ENCODE measurements at places on chromosomes 6 and 20.

DNA sequence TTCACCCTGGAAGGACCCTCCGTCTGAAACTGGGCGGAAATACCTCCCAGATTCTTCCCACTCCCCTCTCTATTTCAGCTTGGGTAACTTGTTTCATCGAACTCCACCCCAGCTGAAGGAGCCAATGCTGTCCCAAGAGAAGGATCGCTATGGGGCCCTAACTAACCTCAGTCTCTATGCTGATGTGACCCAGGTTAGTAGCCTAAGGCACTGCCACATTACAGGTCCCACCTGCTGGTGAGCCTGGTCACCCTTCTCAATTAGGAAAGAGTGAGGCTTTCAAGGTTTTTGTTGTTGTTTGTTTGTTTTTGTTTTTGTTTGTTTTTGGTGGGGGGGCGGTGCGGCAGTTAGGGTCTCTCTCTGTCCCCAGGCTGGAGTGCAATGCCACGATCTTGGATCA, 168.4 kb downstream of the OR2B2 start:
- no peak for DNase-seq

DNA sequence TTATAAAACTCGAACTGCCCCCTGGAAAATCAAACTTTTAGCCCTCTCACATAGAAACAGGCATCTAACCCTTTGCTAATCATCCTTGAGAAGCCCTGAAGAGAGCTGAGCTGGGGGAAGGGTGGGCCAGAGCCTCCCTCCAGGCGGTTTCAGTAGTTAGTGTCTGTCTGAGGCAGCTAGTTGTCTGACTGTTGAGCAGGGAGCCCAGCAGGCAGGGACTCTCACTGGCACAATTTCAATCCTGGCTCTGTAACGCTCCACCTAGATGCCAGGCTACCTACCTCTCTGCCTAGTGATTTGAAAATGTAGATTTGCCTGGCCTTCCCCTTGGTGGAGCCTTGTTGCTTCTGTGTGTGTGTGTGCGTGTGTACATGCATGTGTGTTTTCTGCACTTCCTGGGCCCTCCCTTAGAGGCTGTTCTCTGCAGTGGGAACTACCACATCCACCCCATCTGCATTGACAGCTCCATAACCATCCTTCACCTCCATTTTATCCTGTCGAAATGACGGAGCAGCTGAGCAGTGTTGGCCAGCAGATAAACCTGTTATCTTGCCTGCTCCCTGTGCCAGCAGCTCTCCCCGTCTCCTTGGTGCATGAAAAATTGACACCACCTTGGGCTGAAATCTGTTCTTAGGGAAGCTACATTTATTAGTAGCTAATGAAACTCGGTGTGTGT, 69.6 kb upstream of the VSTM2L start:
- DNase-seq: peak; percentile 54

DNA sequence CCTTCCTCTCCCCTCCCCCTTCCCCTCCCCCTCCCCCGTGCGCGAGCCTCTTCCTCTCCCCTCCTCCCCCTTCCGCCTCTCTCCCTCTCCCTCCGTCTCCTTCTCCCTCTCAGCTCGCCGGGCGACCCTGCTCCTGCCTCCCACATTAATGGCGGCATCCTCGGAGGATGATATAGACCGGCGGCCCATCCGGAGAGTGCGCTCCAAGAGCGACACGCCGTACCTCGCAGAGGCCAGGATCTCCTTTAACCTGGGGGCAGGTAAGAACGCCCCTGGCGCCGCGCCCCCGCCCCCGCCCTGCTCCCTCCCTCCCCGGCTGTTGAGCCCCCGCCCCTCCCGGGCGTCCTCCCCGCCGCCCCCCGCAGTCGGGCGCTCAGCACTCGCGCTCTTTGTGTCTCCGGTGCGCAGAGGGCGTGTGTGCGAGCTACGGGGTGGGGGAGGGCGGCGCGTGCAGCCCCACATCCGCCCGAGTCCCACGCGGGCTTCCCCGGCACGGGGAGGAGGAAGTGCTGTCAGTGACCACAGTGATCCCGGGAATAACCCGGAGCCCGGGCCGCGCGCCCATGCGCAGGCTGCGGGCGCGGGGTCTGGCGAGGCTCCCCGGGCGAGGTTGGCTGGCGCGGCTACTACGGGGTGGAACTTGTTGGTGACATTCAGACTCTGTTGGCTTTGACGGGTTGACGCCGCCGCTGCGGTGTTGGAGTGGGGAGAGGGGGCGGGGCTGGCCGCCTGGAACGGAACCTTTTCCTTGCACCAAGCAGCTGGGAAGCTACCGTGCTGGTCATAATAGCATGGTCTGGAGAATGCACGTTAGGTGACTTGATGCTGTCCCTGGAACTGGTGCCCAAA, 33.2 kb downstream of the PHACTR1 start:
- DNase-seq: no peak

- DNase-seq: no peak
Observed at GRCh38 chr6:37324131-37325033, 29.4 kb upstream of the RNF8 start.

DNA sequence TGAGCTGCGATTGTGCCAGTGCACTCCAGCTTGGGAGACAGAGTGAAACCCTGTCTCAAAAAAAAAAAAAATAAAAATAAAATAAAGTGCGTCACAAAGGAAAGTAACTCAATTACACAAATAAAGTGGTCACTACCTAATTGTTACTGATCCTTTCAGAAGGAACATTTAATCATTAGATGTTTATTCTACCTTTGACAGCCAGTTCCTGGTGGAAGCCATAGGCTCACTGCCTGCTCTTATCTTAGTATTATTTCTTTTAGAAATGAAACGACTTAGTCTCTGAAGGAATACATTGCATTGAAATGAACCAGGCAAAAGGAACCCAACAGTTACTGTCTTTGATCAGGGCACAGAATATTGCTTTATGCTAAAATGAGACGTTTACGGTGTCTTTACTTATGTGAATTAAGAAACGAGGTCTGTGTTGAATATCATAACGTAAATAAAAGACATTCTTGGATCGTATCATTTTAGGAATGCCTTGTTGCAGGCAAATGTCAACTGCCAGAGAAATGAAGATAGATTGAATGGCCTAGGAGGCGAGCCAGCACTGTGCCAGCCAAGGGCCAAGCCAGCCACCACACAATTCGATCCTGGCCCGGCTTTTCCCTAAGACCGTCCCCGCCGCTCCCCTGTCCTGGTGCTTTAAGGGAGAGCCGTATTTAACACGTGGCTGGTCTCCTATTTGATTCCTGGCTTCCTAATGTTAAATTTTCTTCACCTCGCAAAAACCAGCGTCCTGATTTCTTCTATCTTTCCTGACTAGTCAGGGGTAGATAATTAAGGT, 136.7 kb upstream of the GMDS start:
- no peak for DNase-seq

GRCh38 chr6:31614075-31614619, 887 bp upstream of the AIF1 start:
- no peak for DNase-seq

- DNase-seq: no peak
Observed at GRCh38 chr6:37099442-37099841, 70.5 kb upstream of the PIM1 start.

DNA sequence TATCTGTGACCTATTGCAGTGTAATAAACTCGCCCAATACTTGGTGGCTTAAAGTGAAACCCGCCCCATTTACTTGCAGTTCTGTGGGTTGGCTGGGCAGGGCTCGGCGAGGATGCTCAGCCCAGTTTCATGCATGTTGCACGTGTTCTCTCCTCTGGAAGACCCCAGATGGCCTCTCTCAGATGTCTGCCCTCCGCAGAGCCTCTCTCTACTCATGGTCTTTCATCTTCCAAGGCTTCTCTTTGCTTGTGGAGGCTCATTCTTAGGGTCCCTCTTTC, 251.4 kb downstream of the SOD2 start:
- DNase-seq: no peak

- DNase-seq: no peak
Observed at GRCh38 chr6:143742955-143743255, 65.1 kb downstream of the PHACTR2 start.

GRCh38 chr6:156887623-156888269, 110.6 kb downstream of the ARID1B start:
- DNase-seq: peak; percentile 49

- DNase-seq: peak; percentile 10
Observed at GRCh38 chr20:57672953-57673575, 36.8 kb downstream of the PMEPA1 start.

DNA sequence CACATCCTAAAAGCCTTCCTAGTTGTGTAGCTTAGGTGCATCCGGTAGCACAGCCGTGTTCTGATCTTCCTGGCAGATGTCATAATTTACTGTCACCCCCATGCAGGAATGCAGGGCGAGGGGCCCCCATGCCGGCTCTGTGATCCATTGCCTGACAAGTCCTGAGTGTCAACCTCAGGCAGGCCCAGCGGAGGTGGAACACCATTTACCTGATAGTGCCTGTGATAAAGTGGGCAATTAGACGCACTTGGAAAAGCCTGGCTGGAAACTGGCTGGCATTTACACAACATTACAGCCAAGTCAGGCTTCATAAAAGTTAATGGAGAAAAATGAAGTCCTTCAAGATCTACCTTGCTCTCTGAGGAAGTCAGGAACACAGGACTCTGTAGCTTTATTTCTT, 521.4 kb upstream of the JAG1 start:
- no peak for DNase-seq

GRCh38 chr20:58576603-58576970, 61.4 kb upstream of the APCDD1L start:
- DNase-seq: no peak

DNA sequence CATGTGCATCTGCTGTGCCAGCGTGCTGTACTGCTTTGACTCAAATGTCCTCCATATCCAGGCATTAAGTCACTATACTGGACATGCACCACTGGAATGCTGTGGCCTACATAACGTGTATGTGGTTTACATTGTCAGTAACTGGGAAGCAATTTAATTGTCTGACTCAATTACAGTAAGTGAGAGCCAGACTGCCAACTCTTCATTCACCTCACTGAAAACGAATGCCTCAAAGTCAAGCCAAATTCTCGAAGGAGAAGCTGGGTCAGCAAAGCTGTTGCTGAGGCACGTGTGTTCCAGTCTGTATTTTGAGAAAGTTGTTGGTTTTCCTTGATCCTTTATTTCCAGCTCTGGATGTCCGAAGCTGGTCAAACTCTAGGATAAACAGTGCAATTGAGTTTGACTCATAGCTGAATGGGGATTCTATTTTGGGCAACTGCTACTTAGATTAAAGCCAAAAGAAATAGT, 534.3 kb downstream of the COL12A1 start:
- DNase-seq: no peak

DNA sequence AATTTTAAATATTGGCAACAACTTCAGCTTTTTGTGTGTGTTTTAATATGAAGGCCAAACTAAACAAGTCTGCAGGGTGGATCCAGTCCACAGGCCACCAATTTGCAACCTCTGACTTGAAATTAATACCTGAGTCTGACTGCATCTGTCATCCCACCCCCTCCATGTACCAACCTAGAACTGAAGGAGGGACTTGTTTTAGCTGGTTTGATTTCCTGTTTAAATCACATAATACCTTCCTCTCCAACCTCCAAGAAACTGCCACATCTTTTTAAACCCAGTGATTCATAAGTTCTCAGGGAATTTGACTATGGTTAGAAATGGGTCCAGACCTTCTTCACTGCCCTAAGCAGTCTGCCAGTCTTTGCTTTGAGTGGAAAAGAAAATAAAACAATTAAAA, 21.6 kb downstream of the RNF8 start:
- DNase-seq: no peak

GRCh38 chr6:14796974-14797762, 448.7 kb upstream of the JARID2 start:
- no peak for DNase-seq

GRCh38 chr20:53878262-53879047, 191.9 kb downstream of the BCAS1 start:
- no peak for DNase-seq

DNA sequence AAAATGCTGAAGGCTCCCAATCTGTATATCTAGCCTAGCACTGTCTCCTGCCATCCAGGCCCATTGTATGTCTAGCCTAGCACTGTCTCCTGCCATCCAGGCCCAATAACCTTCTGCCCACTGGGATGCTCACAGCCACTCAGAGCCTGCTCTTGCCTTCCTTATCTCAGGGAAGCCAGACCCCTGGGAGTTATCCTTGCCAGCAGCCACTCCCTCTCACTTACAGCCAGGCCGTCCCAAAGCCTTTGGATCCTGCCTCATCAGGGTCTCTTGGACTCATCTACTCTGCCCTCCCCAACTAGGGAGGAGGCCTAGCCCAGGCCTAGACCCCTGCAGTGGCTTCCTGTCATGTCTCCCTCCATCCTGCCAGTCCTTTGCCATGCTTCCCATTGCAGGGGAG, 37.3 kb downstream of the KIF3B start:
- DNase-seq: no peak

DNA sequence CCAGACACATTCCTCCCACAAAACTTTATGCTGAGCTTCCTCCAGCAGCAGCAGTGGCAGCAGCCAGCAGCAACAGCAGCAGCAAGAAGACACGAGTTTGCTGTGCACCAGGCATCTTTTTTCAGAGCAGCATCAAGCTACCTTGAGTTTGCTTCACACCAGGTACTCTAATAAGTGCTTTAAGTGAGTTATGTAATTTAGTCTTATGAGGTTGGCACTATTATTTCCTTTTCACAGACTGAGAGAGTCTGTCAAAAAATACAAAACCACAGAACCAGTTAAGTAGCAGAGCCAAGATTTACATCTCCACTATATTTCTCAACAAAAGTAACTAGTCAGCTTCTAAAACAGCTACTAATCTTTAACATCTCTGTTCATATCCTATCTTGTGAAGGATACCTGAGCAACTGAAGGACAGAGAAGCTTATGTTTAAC, 23.7 kb downstream of the RANBP9 start:
- DNase-seq: peak; percentile 50

DNA sequence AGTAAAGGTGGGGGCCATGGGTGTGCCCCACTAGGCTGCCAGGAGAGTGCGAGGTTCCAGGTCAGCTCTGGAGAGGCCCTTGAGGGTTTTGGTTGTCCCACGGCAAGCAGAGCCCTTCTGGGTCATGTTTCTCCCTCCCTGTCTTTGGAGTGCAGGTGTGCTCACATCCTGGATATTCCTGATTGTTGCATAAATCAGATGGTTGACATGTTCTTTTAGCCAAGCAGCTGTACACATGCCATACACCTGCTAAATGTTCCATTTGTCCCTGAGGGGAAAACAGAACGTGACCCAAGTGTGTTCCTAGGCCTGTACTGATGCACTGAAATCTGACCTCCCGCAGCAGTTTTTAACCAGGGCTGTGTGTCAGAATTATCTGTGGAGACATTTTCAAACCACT, 77.5 kb upstream of the BEND3 start:
- no peak for DNase-seq

GRCh38 chr6:92011681-92012245, 1407.6 kb downstream of the EPHA7 start:
- no peak for DNase-seq

GRCh38 chr20:63946986-63947637, 9.1 kb downstream of the UCKL1 start:
- no peak for DNase-seq

DNA sequence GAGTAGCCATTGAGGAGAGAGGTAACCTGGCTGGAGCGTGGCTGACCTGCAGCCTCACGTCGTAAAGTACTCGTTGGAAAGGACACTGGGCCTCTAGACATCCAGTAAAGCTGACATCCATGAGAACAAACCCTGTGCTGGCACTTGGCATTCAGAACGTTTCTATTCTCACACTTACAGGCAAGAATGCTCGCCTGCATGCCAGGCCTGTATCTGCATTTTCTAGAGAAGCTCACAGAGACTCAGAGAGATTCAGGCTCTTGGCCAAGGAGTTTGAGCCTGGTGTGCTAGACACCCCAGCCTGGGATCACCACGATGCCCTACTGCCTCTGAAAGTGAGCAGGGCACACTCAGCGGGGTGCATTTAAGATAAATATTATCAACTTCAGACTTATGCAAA, 379.8 kb upstream of the CDH4 start:
- DNase-seq: no peak

Data from hematopoietic multipotent progenitor cell treated with erythropoietin and hydrocortisone succinate and interleukin-3 and kit ligand, for 4 days (in vitro differentiated cells).